ENCODE measurements at places on chromosomes 4 and X. TPM values are rescaled to one million over a fixed set of nuclear protein-coding genes. Genes with fewer than 3 reads are reported as not detected.
A peak's percentile ranks its signal among the peaks of the same experiment; 100 is the strongest.

Gene ERAS
- 0.18 TPM for total RNA-seq

Gene DCHS2
- 0.09 TPM for total RNA-seq

Gene ARR3
- not detected for total RNA-seq

GRCh38 chrX:25020905-25021449 lies 5.2 kb upstream of the ARX start:
- no peak for DNase-seq
- H3K4me3 ChIP-seq, result peak overlapping the region; percentile 29
- no peak overlapping the region for H3K27ac ChIP-seq
- no peaks in the 10 kb centered on the region for H3K36me3 ChIP-seq

GRCh38 chr4:151029537-151029936 lies 14.5 kb upstream of the LRBA start:
- no peak for DNase-seq
- no peaks in the 10 kb centered on the region for H3K27me3 ChIP-seq
- H3K36me3 ChIP-seq, result no peaks in the 10 kb centered on the region

- H3K27ac ChIP-seq, result no peak overlapping the region
- no peak for DNase-seq
- H3K27me3 ChIP-seq, result no peaks in the 10 kb centered on the region
- H3K36me3 ChIP-seq, result no peaks in the 10 kb centered on the region
Measured at GRCh38 chrX:138946926-138947325, 235.4 kb upstream of the FGF13 start.

DNA sequence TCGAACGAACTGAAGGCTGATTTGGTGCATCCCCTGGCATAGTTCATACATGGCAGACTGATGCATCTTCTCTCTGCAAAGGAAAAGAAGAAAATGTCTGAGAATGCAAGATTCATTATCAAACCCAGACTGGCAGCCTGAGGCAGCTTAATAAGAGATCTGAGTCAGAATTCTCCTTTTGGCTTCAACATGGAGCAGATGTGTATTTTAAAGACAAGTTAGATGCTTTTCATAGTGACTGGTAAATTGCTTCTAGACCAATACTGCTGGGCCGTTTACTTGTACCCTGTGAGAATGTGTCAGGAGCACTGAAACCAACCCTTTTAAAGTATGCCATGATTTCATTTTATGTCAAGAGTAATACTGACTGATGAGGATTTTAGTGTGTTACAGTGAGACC lies 322.0 kb downstream of the NR3C2 start:
- H3K27me3 ChIP-seq, result no peaks in the 10 kb centered on the region
- no peaks in the 10 kb centered on the region for H3K36me3 ChIP-seq
- H3K4me3 ChIP-seq, result no peak overlapping the region
- DNase-seq, result no peak
- no peak overlapping the region for H3K27ac ChIP-seq
- H3K4me1 ChIP-seq, result no peaks in the 10 kb centered on the region

GRCh38 chr4:8747467-8748235 lies 124.0 kb downstream of the HMX1 start:
- no peaks in the 10 kb centered on the region for H3K4me1 ChIP-seq
- no peaks in the 10 kb centered on the region for H3K27me3 ChIP-seq

- no peaks in the 10 kb centered on the region for H3K27me3 ChIP-seq
- H3K4me3 ChIP-seq, result no peak overlapping the region
- H3K36me3 ChIP-seq, result no peaks in the 10 kb centered on the region
- peak overlapping the region; percentile 78 for H3K27ac ChIP-seq
- DNase-seq, result peak; percentile 13
Measured at GRCh38 chrX:154540897-154541535, 5.6 kb downstream of the G6PD start.

GRCh38 chrX:40100141-40100536 lies 2.4 kb upstream of the BCOR start:
- DNase-seq, result no peak
- H3K36me3 ChIP-seq, result no peaks in the 10 kb centered on the region
- peak overlapping the region; percentile 51 for H3K27ac ChIP-seq
- no peak overlapping the region for H3K4me3 ChIP-seq

GRCh38 chr4:25563071-25563564 lies 92.5 kb upstream of the SLC34A2 start:
- H3K27ac ChIP-seq, result no peak overlapping the region
- H3K4me1 ChIP-seq, result no peaks in the 10 kb centered on the region
- H3K27me3 ChIP-seq, result no peaks in the 10 kb centered on the region
- DNase-seq, result no peak
- no peak overlapping the region for H3K4me3 ChIP-seq

All from CD8-positive, alpha-beta memory T cell (primary cell).